NCI-H2029 (cell line): ENCODE measurements at places on chromosomes 12 and 14.

- DNase-seq, result no peak
Observed at GRCh38 chr12:50799908-50800307, 36.0 kb downstream of the ATF1 start.

DNA sequence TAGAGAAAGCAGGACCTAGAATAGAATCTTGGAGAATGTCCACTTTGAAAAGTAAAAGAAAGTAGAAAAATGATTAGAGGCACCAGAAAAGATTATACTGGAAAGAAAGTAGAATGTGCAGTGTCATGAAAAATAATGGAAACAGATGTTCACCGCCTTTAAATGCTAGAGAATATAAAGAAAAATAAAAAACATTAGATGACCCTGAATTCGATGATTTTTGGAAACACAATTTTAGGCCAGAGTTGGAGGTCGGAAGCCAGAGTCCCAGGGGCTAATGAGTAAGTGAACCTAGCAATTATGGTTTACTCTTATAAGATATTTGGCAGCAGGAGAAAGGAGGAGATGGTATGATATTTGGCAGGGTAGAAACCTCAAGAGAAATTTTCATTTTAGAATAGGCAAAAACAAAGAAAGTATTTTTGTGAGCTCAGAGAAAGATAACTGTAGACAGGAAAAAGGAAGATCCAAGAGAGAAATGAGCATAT lies 37.7 kb downstream of the GYS2 start:
- DNase-seq, result no peak

- no peak for DNase-seq
Observed at GRCh38 chr12:108560321-108560721, 652 bp downstream of the SART3 start.

- no peak for DNase-seq
Observed at GRCh38 chr14:60111732-60112131, 20.0 kb downstream of the PCNX4 start.

GRCh38 chr14:80958226-80958625 lies 2.8 kb downstream of the TSHR start:
- no peak for DNase-seq

GRCh38 chr12:111184161-111184560 lies 184.7 kb downstream of the PHETA1 start:
- no peak for DNase-seq

DNA sequence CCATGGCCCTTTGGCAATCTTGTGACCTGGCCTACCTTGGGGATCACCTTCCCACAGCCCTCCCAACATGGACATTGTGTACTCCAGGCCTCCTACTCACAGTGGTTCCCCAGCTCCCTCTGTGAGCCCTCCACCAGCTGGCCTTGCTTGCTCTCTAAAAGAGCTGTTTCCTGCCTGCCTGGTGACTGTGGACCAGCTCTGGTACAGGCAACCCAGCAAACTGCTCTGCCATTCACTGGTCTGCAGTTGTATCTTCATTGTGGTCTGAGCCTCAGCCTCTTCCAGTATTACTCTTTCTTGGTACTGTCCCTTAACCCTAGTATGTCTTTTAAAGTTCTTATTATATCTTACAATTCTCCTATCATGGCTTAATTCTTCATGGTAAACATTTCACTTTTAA lies 236.2 kb downstream of the KTN1 start:
- no peak for DNase-seq

- DNase-seq, result no peak
Observed at GRCh38 chr12:2234091-2234490, 181.3 kb downstream of the CACNA1C start.

DNA sequence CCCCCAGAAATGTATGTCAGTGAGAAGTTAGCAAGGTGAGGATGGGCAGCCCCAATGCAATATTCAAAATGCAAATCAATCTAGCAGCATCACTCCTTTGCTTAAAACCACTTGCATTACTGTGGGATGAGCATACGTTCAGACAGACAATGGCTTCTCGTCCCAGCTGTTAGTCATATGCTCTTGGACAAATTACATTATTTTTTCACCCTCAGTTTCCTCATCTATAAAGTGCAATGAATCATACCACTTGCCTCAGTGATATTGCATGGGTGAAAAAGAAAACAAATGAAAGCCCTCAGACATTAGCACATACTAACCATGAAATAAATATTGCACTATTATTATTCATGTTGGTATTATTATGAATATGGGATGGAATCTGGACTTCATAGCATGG lies 132.3 kb downstream of the C12orf75 start:
- DNase-seq, result no peak

DNA sequence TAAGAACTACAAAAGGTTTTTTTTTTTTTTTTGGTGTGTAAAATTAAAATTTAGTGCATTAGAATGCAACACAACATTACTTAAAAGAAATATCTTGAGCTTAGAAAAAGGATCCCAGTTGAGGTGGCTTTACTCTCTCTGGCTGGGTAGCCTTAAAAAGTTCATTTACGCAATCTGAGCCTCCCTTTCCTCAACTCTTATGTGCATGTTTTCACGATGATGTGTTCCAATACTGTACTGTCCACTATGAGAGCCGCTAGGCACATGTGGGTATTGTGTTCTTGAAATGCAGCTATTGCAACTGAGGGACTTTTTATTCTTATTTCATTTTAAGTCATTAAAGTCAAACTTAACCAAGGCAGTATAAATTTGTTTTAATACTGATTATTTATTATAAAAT lies 460.9 kb upstream of the SYT1 start:
- no peak for DNase-seq

DNA sequence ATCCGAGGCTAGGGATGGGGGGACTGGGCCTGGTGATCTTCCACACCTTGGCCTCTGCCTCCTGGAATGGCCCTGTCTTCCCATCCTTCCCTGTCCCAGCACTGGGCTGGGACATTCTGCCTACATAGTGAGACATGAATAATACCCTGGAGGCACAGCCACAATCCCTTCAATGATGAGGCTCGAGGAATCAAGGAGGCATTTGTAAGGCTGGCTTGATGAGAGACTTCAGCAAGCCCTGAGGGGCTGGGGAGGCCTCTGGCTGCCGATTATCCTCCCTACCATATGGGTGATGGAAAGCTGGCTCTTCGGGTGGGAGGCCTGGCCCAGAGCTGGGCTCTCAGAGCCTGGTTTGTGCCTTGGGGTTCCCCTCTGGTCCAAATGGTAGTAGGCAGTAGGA lies 92.5 kb downstream of the CALM1 start:
- DNase-seq, result no peak

DNA sequence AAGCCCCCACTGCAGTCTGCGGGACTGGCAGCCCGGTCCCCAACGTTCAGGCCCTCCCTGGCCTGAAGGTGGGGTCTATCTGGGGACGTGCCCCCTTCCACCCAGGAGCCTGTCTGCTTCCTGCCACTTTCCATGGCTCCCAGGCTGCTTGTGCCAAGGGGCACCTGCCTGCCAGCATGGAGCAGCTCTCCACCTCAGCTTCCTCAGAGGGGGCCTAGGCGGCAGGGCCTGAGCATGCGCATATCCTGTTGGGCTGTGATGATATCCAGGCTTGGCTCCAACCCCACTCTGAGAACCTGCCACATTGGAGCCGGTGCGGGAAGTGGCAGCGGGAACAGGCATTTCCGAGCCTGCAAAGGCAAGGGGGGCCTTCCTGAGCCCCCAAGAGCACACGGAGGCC lies 57.4 kb downstream of the FUT8 start:
- no peak for DNase-seq

GRCh38 chr12:42201063-42201462 lies 37.0 kb downstream of the YAF2 start:
- no peak for DNase-seq

- no peak for DNase-seq
Observed at GRCh38 chr12:18970603-18971002, 158.9 kb upstream of the PLEKHA5 start.

DNA sequence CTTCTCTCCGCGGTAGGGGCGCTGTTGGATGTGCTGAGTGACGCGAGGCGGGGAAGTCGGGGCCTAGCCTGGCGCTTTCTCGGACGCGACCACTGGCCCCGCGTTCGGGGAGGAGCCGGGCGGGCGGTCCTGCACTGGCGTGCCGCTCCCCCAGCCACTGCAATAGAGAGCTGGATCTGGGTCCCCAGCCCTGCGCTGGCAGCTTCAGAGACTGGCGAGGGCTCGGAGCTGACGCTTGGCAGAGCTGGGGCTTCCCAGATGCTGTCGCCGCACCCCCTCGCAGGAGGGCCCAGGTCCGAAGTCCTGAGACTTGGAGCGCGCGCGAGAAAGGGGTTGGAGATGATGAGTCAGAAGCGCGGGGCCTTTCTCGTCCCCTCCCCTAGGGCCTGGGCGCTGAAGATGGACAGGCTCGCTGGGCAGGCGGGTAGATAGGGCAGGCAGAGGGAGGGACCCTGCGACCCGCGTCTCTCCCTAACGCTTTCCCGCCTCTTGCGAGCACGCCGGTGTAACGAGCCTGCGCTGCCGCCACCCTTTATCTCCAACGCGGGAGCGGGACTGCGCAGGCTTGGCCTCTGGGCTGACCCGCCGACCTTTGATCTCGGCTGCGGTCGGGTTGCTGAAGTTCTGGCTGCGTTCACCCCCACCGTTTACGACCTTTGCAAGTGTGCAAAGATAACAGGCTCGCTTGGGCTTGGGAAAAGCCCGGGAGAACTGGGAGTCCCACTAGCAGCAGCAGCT lies 3.0 kb downstream of the TMEM253 start:
- DNase-seq, result peak; percentile 96

DNA sequence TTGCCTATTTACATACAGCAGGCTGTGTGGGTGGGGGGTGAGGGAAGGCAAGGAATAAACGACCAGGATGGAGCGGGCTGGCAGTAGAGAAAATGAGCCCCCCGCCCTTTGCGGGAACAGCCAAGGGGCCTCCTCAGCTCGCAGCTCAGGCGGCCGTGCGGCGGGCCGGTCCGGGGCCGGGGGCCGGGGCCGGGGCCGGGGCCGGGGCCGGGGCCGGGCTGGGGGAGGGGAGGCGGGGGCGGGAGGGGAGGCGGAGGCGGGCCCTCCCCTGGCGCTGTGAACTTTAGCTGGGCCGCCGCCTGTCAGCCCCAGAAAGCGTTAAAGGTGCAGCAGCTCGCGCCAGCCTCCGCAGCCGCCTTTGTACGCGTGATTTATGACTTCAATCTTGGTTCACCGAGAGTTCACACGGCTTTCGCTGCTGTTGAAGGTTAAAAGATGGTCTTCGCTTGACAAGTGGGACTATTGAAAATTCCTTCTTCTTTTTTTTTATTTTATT lies 28.8 kb downstream of the HOXC4 start:
- DNase-seq, result no peak

DNA sequence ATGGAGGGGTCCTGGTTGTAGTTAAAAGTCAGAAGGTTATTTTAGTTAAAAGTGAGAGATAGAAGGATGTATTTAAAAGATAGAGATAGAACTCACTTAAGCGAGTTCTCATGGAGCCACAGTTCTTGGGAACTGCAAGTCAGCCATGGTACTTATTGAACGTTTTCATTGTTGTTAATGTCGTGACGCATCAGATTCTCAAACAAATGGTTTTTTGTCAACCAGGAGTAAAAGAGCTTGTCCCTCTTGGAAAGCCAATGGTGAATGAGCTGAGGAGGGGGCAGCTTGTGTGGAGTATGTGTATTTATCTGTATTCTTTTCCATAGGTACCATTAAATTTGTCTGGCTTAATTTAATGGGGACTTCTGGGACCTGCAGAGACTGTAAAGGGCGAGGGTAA lies 68.6 kb downstream of the FIGNL2 start:
- no peak for DNase-seq

- no peak for DNase-seq
Observed at GRCh38 chr14:89620436-89620835, 203.4 kb upstream of the FOXN3 start.

DNA sequence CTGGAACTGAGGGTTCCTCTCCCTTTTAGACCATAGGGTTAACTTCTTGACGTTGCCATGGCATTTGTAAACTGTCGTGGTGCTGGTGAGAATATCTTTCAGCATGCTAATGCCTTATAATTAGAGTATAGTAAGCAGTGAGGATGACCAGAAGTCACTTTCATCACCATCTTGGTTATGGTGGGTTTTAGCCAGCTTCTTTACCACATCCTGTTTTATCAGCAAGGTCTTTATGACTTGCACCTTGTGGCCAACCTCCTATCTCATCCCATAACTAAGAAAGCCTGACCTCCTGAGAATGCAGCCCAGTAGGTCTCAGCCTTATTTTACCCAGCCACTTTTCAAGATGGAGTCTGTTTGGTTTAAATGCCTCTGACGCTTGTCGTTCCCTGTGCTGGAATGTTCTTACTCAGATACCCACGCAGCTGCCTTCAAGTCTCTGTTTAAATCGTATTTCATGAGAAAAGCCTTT lies 44.2 kb downstream of the BBS10 start:
- DNase-seq, result no peak

DNA sequence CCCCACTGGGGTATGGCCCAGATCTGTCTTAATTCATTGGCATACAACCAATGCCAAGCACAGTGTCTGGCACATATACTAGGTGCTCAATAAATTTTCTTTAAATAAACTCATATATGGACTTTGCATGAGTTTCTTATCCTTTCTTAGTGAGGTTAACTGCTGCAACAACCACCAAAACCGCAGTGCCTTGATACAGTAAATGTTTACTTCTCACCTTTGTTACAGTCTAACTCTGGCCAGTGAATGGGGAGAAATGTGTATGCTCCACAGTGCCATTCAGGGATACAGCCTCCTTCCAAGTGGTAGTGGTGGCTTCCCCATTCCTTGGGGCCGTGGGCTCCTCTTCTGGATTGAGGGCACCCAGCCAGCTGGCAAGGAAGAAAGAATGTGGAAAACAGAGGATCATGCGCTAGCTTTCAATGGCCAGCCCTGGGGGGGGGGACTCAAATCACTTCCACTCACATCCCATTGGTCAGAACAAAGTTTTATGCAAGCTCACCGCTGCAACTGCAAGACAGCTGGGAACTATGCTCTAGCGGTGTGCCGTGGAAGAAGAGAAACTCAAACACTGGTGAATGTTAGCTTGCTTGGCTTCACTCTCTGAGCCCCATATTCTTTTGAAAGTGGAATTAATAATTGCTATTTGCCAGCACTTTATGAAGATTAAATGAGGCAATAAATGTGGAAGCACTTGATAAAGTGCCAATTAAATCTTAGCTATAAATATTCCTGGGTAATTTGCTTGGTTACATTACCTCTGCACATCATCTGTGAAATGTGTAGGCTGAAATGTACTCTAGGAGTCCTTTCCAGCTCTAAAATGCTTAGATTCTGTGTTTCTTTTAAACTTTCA lies 51.0 kb upstream of the SOCS2 start:
- no peak for DNase-seq

DNA sequence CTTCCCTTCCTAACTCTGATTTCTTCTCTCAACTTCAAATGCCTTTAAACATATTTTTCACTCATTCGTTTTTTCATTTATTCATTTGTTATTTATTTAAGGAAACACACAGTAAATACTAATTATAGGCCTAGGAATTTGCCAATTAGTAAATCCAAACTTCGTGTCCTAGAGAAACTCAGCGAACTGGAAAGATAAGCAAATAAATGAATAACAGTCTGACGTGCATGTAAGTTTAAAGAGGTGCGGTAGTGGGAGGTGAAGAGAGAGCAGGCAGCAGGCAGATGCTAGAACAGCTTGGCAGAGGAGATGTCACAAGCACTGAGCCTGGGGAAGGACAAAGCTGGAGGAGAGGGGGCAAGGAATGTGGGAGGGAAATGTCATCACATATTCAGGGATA lies 228.2 kb downstream of the DPY19L2 start:
- DNase-seq, result no peak
